ENCODE measurements at places on chromosomes 2 and 18.

DNA sequence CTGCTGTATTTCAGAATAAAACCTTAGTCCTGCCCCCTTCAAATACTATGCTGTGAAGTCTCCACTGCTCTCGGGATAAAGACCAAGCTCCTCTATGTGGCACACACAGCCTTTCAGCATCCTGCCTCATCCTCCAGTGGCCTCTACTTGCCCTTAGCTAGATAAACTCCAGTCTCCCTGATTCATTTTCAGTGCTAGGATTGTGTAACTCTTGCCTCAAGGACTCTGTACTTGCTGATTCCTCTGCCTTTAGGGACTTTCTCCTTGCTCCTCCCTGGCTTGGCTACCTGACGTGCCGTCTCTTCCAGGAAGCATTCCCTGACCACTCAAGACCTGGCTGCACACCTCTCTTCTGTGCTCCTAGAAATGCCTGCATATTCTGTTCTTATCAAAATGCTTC is 416.7 kb downstream of the MTX2 start:
- DNase-seq = no peak

DNA sequence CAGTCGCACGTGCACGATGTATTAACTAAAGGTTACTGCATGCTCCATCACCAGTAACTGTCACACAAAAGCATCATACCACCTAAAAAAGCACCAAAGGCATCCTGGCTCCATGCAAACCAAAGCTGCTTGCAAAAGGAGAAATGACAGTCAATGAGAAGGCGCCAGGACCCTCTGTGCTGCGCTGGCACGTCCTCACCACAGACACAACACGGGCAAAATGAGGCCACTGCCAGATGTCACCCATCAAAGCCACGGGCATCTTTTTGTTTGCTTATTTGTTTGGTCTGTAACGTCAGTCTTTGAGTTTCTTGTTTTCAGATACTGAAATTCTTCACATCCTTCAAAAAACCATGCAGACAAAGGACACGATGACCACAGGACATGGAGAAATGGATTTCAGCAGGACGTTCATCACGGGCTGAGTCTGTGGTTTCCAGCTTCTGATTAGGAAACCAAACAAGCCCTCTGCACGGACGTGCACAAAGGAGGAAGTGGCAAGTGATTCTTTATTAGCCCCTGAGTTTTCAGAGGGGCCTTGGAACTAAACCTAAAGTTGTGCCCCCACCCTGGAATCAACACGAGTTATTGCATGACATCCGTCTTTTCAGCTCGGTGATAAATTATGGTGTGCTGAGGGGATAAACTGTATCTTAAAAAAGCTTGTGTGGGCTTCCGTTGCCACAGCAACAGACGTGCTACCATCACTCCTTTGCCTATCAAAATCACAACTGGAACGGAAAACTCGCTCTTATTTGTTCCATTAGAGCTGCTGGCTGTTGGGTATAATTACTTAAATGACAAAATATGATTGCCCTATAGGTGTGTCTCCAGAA is 181.8 kb downstream of the EIPR1 start:
- no peak for DNase-seq

GRCh38 chr18:60962625-60963024 is 370.6 kb upstream of the CDH20 start:
- DNase-seq = no peak

DNA sequence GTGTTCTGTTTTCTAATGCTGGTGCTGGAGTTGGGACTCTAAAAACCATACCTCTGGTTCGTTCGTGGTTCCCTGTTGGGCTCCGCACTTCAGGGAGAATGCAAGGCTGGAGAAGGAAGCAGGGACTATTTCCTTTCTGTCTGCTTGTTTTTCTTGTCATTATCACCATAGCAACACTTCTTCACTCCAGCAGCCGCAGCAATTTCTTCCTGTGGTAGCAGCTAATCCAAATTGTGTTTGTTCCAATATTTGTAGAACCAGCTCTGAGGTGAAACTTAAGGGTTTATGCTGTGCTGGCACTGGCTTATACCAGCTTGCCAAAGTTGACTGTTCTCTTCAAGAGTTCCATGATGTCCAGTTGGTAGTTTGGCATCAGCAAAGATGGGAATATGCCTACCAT is 301.4 kb upstream of the SYT4 start:
- DNase-seq = no peak

DNA sequence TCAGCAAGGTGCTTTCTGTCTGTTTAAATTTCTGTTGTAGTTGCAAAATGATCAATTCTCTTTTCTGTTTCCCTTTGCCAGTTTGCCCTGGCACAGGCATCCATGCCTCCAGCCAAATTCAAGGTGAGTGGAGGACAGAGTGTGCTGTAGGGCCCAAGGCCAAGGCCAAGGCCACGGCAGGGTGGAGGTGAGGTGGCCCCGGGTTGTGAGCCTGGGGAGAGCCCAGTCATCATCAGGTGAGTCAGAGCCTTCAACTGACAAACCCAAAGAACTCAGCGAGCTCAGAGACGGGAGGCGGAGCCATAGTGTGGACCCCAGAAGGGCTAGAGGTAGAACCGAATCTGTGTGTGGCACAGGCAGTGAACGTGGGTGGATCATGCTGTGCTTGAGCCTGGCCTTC is 55.7 kb downstream of the BCL2L11 start:
- no peak for DNase-seq

DNA sequence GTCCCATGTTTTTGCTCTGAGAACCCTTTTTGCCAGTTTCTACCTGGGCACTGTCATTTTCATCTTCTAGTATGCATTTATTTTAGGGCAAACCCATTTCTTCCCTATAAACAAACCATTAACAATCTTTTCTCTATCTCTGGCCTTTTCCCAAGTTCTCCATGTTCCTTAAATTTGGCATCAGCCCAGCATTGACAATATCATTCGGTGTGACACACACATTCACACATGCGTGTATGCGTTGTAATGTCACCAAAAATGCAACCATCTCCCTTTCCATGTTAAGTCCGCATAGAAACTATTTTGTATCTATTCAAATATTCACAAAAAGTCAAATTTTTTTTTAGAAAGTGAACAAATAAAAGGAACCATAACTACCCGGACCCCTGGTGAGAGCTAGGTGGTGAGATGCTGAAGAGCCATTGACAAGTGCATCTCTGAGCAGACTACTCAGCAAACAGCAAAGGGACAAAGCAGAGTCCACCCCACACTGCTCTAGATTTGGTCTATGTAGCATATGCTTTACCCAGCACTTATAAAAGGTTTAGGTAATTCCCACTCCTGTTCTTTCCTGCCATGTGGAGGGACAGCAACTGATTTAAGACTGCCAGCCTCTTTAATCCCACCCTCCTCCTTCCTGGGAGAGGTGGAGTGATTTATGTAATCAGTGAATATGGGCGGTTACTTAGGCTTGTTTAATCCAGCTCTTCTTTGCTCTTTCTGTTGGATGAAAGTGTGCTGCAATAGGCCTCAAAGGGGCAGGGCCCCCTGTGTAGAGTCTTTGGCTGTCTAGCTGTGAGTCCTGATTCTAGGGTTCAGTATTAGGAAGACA is 124.1 kb downstream of the METTL8 start:
- no peak for DNase-seq

- no peak for DNase-seq
Observed at GRCh38 chr2:178804791-178805190, 2.4 kb downstream of the TTN start.

DNA sequence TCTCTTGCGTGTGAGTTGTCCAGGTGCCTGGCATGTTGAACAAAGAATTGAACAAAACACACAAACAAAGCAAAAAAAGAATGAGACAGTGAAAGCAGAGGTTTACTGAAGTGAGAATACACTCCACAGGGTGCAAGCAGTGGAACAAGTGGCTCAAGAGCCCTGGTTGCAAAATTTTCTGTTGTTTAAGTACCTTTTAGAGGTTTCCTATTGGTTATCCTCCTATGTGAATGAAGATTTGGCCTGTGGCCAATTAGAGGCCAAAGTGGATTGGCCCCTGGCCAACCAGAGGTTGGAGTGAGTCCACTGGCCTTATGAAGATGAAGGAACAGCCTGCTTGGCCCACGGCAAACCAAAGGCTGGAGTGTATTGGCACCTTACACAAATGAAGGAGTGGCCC is 1188.5 kb upstream of the NRXN1 start:
- no peak for DNase-seq

GRCh38 chr18:3993941-3994687 is 461.0 kb downstream of the DLGAP1 start:
- DNase-seq = no peak

DNA sequence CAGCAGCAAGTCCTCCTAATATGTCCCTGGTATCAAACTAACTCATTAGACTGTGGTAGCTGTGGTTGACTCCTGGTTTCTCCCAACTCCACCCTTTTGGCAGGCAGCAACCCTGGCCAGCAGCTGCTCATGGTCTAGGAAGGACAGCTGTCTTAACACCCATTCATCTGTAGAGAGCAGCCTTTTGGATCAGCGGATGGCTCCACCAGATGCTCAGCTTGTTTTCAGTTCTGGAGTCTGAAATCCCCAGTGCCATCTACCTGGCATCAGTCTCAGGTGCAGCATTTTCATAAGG is 100.5 kb downstream of the SPOPL start:
- no peak for DNase-seq

GRCh38 chr2:40516604-40517003 is 64.7 kb upstream of the SLC8A1 start:
- DNase-seq = no peak

- DNase-seq = no peak
Observed at GRCh38 chr2:157777427-157777826, 98.7 kb downstream of the ACVR1 start.

GRCh38 chr18:8948471-8949149 is 153.9 kb upstream of the NDUFV2 start:
- DNase-seq = peak; percentile 60

- no peak for DNase-seq
Observed at GRCh38 chr2:159226608-159227385, 59.7 kb downstream of the WDSUB1 start.

DNA sequence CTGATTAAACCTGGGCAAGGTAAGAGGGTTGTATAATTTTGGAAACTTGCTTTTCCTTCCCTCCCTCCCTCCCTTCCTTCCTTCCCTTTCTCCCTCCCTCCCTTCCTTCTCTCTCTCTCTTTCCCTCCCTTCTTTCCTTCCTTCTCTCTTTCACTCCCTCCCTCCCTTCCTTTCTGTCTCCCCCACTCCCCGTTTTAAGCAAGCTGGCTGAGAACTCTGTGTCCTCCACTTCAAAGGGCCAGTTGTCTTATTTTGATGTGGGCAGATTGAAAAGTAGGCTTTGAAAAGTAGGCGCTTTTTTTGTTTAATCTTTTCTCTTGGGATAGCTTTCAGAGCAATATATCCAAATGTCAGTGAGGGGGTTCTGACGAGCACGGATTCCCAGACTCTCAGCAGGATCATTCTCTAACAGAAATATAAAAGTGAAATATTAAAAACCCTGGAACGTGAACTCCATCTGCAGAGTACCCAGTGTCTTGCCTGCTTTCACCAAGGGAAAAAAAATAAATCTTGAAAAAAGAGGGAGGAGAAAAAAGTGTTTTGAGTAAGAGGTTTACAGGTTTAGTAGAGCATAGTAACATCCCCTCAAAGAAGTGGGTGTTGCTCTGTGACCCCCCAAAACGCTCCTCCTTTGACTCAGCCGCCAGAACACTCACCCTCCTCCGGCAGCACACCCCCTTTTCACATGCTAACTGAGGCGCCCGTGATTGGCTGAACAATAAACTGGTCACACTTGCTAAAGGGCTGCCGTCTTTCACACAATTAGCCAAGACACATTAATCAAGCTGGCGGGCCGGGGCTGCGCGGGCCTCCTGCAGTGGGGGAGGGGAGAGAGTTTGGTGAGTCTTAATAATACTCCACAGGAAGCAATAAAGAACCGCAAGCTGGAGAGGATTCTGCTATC is 52.2 kb downstream of the CDK15 start:
- no peak for DNase-seq

GRCh38 chr18:68314403-68314802 is 400.5 kb downstream of the TMX3 start:
- no peak for DNase-seq

DNA sequence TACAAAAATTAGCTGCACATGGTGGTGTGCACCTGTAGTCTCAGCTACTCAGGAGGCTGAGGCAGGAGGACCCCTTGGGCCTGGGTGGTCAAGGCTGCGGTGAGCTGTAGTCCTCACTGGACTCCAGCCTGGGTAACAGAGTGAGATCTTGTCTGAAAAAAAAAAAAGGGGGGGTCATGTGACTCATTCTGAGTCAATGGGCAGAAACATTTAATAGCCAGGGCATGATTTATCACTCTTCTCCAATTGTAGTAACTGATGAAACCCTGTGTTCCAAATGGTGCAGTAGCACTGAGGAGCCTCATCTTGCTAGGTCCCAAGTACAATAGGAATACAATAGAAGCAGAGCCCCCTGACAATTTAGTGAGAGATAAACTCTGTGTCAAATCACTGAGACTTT is 78.9 kb upstream of the CCDC68 start:
- no peak for DNase-seq

GRCh38 chr2:236674238-236674637 is 104.6 kb downstream of the ACKR3 start:
- DNase-seq = no peak

- no peak for DNase-seq
Observed at GRCh38 chr2:233072838-233073237, 12.7 kb downstream of the INPP5D start.

- DNase-seq = peak; percentile 57
Observed at GRCh38 chr18:62026586-62026985, 133.8 kb upstream of the RNF152 start.

DNA sequence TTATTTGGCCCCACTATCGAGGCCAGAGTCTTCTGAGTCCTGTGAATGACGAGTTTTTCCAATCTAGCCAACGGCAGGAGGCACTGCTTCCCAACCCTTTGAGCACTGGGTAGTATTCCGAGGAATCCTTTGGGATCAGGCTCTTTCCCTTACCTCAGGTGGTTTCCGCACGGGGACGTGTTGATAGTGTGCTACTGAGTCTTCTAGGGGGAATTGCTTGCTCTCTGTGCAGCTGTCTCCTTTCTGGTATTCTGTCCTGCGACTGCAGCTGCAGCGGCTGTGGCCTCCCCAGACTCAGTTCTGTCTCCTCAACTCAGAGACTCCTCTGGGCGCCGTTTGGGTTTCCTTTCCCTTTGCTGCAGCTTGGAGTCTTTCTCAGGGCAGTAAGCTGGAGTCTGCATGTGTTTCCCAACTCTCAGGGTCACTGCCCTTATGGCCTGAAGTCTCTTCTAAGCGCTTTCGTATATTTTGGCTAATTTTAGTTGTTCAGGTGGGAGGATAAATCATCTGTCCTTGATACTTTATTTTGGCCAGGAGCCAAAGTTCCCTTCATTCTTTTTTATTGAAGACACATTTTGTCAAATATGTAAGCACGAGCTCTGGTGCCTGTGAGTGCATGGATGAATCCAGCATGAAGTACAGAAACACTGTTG is 118.4 kb downstream of the MAP4K4 start:
- DNase-seq = no peak

GRCh38 chr2:43274721-43275120 is 48.3 kb upstream of the ZFP36L2 start:
- no peak for DNase-seq

- no peak for DNase-seq
Observed at GRCh38 chr18:54351186-54351585, 6.5 kb downstream of the STARD6 start.

DNA sequence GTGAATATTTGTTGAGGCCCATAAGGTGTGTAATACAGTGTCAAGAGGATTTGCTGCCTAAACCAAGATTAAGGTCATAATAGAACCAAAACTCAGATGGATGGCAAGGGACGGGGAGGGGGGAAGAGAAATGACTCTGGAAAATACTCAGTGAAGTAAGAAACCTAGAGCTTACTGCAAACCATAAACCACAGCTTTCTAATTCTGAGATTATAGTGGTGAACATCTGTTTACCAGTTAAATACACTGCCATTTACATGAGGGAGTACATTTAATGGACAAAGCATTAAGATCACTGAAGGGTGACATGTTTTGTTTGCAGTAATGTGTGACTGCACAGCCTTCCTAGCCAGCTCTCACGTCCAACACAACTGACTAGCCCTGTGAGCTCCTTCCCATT is 19.8 kb downstream of the EVX2 start:
- DNase-seq = no peak
